ENCODE measurements at places on chromosomes 6 and 20. TPM values are rescaled to one million over a fixed set of nuclear protein-coding genes. Genes with fewer than 3 reads are reported as not detected.
A peak's percentile ranks its signal among the peaks of the same experiment; 100 is the strongest.

Gene SLC17A5
- polyA plus RNA-seq = 6.2 TPM

GRCh38 chr6:165837948-165838745 is 175.1 kb upstream of the PDE10A start:
- DNase-seq = no peak

Gene HUS1B
- 0.17 TPM for polyA plus RNA-seq

DNA sequence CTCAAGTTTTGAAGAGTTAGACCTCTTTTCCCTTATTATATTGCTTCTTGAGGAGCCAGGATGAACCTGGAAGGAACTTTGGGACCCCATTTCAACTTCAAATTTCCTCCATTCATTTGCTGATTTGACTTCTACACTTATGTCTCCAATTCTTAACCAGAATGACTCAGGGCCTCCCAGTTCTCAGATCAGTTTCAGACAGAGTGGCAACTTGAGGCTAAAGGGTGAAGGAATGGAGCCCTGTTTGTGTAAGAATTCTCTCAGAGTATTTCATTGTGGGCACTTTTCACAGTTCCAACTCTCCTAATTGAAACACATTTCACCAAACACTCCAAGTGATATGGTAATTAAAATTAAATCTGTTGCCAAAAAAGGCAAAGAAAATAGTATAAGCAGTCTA is 109.0 kb upstream of the FLRT3 start:
- no peak for DNase-seq

Gene SLC2A10
- polyA plus RNA-seq = not detected

- DNase-seq = peak; percentile 17
Measured at GRCh38 chr6:127328043-127328609, 15.3 kb downstream of the ECHDC1 start.

Gene SLC35F1
- not detected for polyA plus RNA-seq

Gene MYBL2
- polyA plus RNA-seq = 12.7 TPM
